ENCODE measurements at places on chromosomes 4 and X.
A peak's percentile ranks its signal among the peaks of the same experiment; 100 is the strongest.

DNA sequence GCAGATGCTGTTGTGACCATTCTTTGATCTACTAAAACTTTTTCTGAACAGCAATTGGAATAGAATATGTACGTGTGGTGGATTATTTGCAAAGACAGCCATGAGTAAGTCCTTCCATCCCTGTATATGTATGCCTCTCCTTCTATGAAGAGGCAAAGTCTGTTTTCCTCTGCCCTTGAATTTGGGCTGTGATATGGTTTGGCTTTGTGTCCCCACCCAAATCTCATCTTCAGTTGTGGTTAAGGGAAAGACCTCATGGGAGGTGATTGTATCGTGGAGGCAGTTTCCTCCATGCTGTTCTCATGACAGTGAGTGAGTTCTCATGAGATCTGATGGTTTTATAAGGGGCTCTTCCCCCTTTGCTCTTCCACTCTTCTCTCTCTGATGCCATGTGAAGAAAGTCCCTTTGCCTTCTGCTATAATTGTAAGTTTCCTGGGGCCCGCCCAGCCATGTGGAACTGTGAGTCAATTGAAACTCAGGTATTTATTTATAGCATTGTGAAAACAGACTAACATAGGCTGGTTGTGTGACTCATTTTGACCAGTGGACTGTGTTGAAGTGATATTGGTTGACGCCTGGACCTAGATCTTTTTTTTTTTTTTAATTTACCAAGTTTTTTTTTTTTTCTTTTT, 108.3 kb upstream of the CAMK2D start:
- no peak for DNase-seq

DNA sequence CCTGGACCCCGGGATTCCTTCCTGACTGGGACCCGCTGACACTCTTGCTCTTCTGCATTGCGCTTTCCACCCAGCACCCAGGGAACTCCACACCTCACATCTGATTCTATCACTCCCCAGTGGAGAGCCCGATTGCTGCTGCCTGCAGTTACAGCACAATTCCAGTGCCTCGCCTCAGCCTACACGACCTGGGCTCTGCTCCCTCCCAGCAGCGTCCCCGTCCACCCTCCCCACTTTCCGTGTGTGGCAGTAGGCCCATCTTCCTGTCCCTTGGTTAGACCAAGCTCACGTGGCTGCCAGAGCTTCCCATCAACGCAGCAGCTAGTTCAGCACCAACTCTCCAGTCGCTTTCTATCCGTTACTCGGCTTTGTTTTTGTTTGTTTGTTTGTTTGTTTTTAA, 66.6 kb upstream of the SORBS2 start:
- DNase-seq, result no peak

DNA sequence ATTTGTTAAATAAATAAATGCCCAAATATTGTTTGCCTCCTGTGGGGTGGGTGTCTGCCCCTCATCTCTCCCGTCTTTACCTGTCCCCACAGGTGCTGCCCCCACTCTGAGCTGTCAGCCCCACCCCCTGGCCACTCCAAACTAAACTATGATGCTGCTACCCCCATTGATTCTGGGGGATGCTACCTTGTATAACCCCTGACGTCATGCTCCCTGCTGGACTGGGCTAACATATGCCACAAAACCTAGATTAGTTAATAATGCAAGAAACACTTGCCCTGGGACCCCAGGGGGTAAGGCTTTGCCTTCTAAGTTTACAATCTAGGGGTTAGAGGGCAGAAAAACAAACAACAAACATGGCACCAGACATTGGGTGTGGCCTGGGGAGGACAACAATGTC, 58.6 kb downstream of the MSX1 start:
- DNase-seq, result no peak

- DNase-seq, result peak; percentile 57
Observed at GRCh38 chrX:136674270-136674985, 26.5 kb downstream of the CD40LG start.

- DNase-seq, result no peak
Observed at GRCh38 chr4:56874166-56874565, 33.5 kb upstream of the REST start.

- no peak for DNase-seq
Observed at GRCh38 chr4:78863254-78863869, 75.9 kb downstream of the PAQR3 start.

DNA sequence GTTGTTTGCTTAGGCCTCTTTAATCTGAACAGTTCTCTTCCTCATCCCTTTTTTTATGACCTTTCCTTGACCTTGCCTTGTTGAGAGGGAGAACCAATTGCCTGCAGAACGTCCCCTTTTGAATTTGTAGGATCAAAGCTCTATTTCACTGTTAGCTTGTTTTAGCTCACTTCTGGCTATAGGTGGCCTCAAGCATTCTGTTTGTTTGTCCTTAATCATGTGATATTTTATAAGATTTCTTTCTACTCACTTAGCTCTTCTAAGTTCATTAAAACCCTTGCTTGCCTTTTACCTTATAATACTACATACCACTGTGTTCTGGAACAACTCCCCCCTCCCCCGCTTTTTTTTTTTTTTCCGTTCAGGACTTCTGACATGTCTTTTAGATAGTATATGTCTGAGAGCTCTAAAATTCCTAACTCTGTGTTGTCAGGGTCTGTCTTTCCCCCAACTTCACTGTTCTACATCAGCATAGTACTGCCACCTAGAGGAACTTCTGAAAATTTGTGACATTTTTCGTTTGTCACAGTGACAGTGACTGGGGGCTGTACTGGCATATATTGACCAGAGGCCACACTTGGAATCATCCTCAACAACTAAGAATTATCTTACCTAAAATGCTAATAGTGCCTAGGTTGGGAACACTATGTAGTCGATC, 128.5 kb downstream of the LARP7 start:
- DNase-seq, result peak; percentile 20

DNA sequence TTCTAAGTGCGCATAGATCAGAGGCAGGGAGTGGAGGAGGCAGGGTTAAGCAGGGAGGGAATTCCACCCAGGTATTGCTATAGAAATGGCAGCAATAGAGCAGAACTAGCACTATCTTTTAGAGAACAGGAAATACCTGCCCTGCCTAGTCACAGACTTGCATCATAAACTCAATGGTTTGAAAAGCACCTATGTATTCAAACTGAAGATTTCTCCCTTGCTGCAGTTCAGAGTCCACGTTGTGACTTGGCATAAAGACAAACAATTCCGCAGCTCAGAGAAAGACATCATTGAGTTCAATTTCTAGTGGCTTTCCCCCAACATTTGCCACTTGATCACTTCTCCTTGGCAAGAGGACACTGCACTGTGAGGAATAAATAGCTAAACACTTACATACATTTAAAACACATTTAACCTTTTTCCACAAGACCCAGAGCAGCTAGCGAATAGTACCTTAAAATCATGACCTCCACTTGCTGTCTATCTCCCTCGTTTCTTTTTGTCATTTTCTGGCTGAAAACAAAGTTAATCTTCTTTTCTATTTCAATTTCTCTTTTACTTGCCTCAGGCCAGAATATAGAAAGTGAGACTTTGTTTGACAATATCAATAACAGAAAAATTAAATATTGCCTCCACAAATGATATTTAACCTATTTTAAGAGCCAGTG, 42.4 kb downstream of the SLC7A11 start:
- no peak for DNase-seq

GRCh38 chr4:140095694-140096482, 58.1 kb downstream of the MAML3 start:
- DNase-seq, result peak; percentile 66

DNA sequence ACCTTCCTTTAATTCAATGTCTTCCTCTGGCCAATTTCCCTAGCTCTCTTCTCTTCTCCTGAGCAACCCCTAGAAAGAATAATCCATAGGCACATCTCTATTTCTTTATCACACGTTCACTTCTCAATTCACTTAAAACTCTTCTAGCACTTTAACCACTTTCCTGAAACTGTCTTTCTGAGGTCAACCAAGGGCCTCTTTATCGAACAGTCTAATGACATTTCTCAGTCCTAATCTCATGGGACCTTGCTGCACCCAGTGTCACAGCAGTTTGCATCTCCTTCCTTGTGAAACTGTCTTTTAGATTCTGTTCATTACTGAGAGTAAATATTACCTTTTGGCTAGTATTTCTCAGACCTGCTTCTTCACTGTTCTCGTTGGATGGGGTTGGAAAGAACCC, 285.3 kb upstream of the RASGEF1B start:
- no peak for DNase-seq

DNA sequence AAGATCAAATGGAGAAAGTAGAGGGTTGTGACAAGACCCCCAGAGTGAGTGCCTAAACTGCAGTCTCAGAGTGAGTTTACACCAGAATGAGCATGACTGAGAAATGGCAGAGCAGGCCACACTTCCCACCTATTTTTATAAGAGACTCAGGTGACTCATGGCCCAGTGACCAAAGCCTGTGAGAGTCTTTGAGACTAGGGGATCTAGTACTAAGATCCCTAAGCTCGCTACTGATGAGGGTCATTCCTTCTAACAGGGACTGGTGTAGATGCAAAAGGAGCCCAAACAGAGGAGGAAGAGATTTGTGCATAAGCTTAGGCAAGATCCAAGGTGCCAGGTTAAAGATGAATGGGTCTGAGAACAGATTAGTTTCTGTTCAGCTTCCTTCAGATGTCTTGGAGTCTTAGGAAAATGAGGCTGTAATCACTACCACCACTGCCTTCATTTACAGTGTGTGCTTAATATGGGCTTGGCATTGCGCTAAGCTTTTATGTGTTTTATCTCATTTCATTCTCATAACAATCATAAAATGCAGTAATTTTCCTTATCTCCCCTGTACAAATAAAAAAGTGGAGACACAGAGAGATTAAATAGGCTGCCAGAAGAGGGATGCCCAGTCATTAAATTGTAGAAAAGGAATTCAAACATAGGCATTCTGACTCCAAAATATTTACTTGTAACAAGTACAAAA, 62.8 kb downstream of the RWDD4 start:
- DNase-seq, result no peak

DNA sequence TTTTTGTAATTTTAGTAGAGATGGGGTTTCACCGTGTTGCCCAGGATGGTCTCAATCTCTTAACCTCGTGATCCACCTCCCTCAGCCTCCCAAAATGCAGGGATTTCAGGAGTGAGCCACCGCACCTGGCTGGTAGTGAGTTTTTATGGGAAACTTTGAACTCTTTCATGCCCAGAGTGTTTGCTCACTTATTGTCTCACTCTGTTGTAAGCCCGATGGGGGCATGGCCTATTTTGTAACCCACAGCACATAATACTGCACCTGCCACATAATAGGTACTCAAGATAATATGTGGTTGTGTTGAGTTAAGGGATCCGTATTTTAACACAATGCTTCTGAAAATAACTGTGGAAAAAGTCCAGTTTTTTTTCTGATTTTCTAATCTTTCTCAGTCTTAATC, 109.6 kb upstream of the GIMD1 start:
- no peak for DNase-seq

- no peak for DNase-seq
Observed at GRCh38 chr4:185841451-185841850, 29.5 kb upstream of the SORBS2 start.

- DNase-seq, result no peak
Observed at GRCh38 chr4:185217408-185217975, 8.1 kb downstream of the SNX25 start.

DNA sequence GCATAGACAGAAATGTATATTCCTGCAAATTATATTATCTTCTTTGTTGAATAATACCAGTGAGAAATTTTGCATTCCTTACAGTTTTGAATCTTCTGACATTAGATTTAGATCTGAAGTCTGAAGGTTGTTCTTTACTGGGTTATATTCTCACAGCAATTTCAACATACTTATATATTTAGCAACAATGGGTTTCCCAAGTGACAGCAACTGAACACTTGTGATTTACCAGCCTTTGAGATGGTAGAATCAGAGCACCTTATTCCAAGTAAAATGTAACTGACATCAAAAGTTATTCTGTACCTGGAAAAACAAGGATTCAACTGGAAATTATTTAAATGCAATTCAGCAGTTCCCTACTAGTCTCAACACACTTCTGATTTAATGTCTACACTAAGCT, 66.0 kb downstream of the RELL1 start:
- no peak for DNase-seq

GRCh38 chr4:127731406-127731805, 1.2 kb downstream of the SLC25A31 start:
- no peak for DNase-seq

DNA sequence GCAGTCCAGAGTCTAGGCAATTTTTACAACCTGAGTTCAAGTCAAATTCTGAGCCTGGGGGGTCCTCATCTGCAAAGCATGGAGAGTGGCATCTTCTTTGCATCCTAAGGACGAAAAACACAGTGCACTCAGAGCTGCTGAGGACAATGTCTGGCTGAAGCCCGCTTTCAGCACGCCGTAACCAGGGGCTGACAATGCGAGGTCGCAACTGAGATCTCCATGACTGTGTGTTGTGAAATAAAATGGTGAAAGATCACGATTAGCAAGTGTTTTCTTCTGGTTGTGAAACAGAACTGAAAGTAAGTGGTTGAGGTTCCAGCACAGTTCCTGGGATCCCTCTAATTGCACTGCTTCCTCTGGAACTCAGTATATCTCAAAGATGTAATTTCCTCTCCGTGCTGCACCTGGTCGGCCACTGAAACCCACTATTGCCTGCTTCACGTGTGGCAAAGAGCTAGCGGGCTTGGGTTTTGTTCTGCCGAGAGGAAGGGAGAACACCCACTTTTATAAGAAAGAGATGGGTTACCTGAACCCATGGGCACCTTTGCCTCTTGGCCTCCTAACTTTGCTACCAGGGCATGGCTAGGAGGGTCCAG, 7.7 kb upstream of the F11 start:
- DNase-seq, result no peak

DNA sequence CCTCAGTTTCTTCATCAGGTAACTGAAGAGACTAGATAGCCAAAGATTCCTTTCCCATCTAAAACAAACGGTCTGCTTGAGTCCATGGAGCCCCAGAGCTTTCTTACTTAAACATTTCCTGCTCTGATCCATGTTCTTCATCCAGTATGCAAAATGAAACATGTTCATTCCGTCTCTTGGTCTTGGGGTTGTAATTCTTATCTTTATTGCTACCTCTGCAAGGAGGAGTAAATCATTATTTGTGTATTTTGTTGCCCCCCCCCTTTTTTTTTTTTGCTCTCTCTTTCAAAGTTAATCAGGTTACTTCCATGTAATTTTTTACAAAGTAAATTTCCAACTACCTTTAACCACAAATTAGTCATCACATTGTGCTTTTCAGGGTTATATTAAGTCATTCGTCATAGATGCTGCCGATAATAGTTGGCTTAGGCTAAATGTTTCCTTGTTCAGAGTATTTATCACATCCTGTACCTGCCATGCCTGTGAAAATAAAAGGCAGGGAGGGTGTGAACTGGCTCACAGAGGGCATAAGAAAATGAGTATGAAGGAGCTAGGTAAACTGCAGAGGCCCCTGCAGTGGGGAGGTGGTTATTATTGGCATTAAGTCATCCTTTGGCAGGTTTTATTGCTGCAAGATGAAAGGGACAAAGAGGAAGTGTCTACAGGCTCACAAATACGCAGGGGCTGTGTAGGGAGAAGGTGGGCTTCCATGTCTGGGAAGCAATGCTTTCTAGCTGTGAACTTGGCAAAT, 76.7 kb upstream of the HS3ST1 start:
- DNase-seq, result no peak

Measured in CD4-positive, alpha-beta T cell treated with Interleukin-12 subunit alpha and Interleukin-12 subunit beta, for 1 hour (primary cell).